ENCODE measurements at places on chromosomes 2 and 18. TPM values are rescaled to one million over a fixed set of nuclear protein-coding genes. Genes with fewer than 3 reads are reported as not detected.

UGT1A8 gene
- total RNA-seq: not detected

DLX1 gene
- 1.4 TPM for total RNA-seq

ANKRD53 gene
- 1.7 TPM for total RNA-seq

DOCK10 gene
- 29.5 TPM for total RNA-seq

ZNF804A gene
- 4.7 TPM for total RNA-seq

PLCL1 gene
- 0.60 TPM for total RNA-seq

STEAP3 gene
- 15.4 TPM for total RNA-seq

NPPC gene
- 0.16 TPM for total RNA-seq

EN1 gene
- not detected for total RNA-seq

CRACDL gene
- not detected for total RNA-seq

LRP1B gene
- total RNA-seq: under 0.01 TPM

POTEJ gene
- total RNA-seq: not detected

STPG4 gene
- 0.16 TPM for total RNA-seq

PIEZO2 gene
- total RNA-seq: 1.3 TPM

AKAIN1 gene
- total RNA-seq: not detected

ACKR3 gene
- 3.2 TPM for total RNA-seq

ELOA2 gene
- total RNA-seq: not detected

PRKAG3 gene
- total RNA-seq: not detected

All from bronchial smooth muscle cell (primary cell).